Endothelial cell of umbilical vein (primary cell): ENCODE measurements at places on chromosomes 2 and 18.
A peak's percentile ranks its signal among the peaks of the same experiment; 100 is the strongest.

GRCh38 chr2:240814280-240814679 is 5.7 kb downstream of the KIF1A start:
- no peak for DNase-seq
- no peaks in the 10 kb centered on the region for H3K4me1 ChIP-seq
- H3K27ac ChIP-seq = no peak overlapping the region
- peaks cover 13% of the 10 kb centered on the region for H3K27me3 ChIP-seq

DNA sequence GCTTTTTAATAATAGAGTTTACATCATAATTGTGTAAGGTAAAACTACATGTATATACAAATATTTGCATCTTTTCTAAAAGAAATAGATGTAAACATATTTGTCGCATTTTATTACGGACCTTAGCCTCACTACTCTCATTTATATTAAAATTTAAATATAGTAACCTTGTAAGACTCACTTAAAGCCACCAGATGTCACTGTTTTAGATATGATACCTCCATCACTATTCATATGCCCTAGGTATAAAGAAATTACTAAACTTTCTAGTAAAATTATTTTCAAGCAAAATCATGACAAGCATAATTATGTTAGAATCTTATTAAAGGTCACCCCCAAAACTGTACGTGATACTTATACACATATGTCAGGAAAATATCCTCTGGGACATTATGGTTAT is 674.3 kb upstream of the REG3G start:
- H3K27me3 ChIP-seq = no peaks in the 10 kb centered on the region
- no peak overlapping the region for H3K4me3 ChIP-seq
- peak; percentile 2 for DNase-seq
- H3K4me1 ChIP-seq = no peaks in the 10 kb centered on the region

DNA sequence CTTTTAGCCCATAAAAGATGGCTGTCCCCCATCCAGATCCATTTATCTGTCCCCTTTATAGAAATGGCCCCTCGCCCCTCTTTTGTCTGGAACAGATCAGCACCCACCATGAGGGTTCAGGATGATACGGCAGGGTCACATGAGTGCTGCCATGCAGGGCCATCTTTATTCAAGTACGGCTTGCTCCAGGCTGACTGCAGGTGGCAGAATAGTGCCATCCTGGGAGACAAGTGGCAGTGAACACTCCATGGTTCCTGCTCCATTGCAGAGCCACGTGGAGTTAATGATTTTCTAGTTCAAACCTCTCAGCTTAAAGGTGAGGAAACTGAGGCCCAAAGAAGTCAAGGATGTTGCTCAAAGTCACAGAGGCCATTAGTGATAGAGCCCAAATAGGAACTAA is 180.6 kb downstream of the CLIP4 start:
- no peaks in the 10 kb centered on the region for H3K27me3 ChIP-seq
- no peaks in the 10 kb centered on the region for H3K36me3 ChIP-seq

GRCh38 chr2:166351319-166351718 is 24.4 kb downstream of the SCN9A start:
- DNase-seq = no peak
- H3K27me3 ChIP-seq = no peaks in the 10 kb centered on the region
- no peak overlapping the region for H3K4me3 ChIP-seq
- no peak overlapping the region for H3K27ac ChIP-seq
- H3K4me1 ChIP-seq = no peaks in the 10 kb centered on the region

GRCh38 chr2:80476535-80477117 is 172.1 kb upstream of the LRRTM1 start:
- no peaks in the 10 kb centered on the region for H3K27me3 ChIP-seq
- H3K27ac ChIP-seq = no peak overlapping the region
- H3K36me3 ChIP-seq = no peaks in the 10 kb centered on the region

DNA sequence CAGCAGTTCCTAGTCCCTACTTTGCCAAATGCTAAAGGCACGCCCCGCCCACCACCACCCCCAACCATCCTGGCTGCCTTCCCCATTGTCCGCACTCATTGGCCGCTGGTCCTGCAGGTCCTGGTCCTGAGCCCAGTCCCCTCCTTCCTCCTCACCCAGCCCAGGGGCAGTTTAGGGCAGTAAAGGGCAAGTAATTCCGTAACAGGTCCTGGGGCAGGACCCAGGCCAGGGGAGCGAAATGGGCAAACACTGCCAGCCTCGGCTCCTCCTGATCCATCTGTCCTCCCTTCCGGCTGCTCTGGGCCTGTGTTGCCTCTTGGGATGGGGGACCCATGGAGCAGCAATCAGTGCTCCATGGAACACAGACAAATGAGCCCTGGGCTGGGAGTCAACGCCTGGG is 6.1 kb downstream of the ADCY3 start:
- peaks cover under 1% of the 10 kb centered on the region for H3K4me1 ChIP-seq
- H3K27ac ChIP-seq = no peak overlapping the region
- H3K4me3 ChIP-seq = no peak overlapping the region
- no peak for DNase-seq

- H3K36me3 ChIP-seq = no peaks in the 10 kb centered on the region
- H3K4me3 ChIP-seq = no peak overlapping the region
- no peaks in the 10 kb centered on the region for H3K27me3 ChIP-seq
- no peaks in the 10 kb centered on the region for H3K4me1 ChIP-seq
- no peak for DNase-seq
- H3K27ac ChIP-seq = no peak overlapping the region
These were observed 65.3 kb downstream of the CXCR4 start for GRCh38 chr2:136052369-136053362.

GRCh38 chr2:60867848-60868247 is 13.5 kb upstream of the REL start:
- no peaks in the 10 kb centered on the region for H3K27me3 ChIP-seq
- H3K4me1 ChIP-seq = peaks cover 13% of the 10 kb centered on the region
- H3K4me3 ChIP-seq = no peak overlapping the region
- H3K27ac ChIP-seq = no peak overlapping the region
- H3K36me3 ChIP-seq = no peaks in the 10 kb centered on the region
- DNase-seq = no peak

DNA sequence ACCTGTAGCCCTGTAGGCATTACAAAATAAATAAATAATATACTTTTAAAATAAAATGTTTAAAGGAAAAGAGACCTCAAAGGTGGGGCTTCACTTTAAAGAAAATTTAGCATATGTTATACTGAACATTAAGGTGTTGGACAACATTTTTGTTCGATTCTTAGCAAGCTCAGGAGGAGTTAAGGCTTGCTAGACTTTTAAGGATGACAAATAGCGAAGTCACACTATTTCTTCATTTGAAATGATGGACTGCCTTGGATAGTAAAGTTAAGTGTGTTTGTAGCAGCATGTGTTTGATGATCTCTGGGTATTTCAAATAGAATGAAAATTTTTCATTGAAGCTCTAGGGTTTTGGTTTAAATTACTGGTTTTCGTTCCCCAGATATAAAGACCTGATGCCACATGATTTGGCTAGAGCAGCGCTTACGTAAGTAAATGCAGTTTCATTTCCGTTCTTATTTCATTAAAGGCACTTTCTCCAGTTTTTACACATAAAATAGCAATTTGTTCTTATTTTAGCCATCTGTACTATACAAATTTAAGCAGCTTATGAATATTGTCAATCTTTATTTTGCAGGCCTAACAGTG is 24.9 kb downstream of the HADHB start:
- no peaks in the 10 kb centered on the region for H3K27me3 ChIP-seq
- H3K27ac ChIP-seq = no peak overlapping the region
- H3K4me3 ChIP-seq = no peak overlapping the region
- no peaks in the 10 kb centered on the region for H3K36me3 ChIP-seq
- peaks cover 18% of the 10 kb centered on the region for H3K4me1 ChIP-seq

DNA sequence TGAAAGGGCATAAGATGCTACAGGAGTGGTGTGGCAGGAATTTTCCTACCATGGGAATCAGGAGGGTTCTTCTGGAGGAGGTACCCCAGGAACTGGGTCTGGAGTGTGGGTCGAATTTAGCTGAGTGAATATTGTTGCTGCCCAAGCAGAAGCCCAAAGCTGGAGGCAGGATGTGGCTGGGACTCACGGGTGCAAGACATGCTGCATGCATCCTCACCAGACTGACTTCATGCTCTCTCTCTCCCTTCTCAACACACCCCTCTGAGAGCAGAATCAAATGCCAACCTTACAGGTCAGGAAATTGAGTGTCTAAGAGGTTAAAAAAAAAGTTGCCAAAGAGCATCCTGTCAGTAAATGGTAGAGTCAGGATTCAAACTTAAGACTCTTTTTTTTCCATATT is 78.8 kb upstream of the TTC39C start:
- H3K36me3 ChIP-seq = no peaks in the 10 kb centered on the region
- no peaks in the 10 kb centered on the region for H3K27me3 ChIP-seq
- no peaks in the 10 kb centered on the region for H3K4me1 ChIP-seq
- no peak overlapping the region for H3K27ac ChIP-seq

DNA sequence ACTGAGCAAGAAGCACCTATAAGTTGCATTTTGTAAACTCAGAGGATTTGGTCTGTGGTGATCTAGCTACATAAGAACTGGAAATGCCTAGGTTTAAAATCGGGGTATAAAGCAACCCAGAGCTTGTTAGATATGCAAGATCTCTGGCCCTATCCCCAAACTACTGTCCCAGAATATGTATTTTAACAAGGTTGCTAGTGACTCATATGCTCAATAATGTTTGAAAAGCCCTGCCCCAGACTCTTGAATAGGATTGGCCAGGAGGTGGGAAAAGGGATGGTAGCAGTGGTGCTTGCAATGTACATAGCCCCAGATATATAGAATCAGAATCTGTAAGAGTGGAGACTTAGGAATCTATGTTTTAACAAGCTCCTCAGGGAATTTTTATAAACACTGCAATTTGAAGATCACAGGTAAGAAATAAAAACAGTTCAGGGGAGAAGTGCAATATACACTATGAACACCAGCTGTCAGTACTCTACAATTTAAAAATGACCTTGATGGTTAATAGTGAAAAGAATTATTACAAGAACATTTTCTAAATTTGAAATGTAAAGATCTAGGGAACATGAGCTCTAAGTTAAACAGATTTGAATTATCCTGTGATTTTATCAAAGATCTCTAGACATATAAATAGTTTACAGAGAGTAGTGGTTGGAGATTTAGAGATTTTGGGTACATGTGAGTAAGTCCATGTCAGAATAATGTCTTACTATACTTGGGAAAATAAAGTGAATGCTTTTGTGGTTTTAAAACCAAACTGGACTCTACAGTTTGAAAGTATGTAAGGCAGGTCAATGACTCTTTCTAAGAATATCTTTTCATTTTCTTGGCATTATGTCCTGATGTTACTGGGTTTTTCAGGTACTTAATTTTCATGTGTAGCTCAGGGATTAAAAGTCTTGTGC is 7.7 kb upstream of the MMADHC start:
- H3K4me3 ChIP-seq = no peak overlapping the region
- H3K27ac ChIP-seq = no peak overlapping the region
- H3K4me1 ChIP-seq = peaks cover 7% of the 10 kb centered on the region
- DNase-seq = peak; percentile 43

DNA sequence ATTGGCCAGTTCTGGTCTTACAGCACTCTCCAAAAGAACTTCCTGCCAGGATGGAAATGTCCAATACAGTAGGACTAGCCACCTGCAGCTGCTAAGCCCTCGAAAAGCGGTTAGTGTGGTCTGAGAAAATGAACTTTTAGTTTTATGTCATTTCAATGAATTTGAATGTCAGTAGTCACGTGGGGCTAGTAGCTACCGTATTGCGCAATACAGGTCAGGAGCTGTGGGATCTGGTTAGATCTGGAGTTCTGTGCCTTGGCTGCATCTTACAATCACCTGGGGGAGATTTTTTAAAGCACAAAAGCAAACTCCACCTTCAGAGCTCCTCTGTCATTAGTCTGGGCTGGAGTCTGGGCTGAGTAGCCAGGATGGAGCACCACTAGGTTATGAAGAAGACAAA is 35.9 kb downstream of the C1QL2 start:
- no peak for DNase-seq
- no peak overlapping the region for H3K4me3 ChIP-seq
- H3K27me3 ChIP-seq = no peaks in the 10 kb centered on the region
- H3K4me1 ChIP-seq = no peaks in the 10 kb centered on the region

GRCh38 chr2:121303531-121304263 is 18.7 kb upstream of the TFCP2L1 start:
- no peak for DNase-seq
- H3K4me1 ChIP-seq = no peaks in the 10 kb centered on the region
- H3K27me3 ChIP-seq = no peaks in the 10 kb centered on the region
- no peak overlapping the region for H3K27ac ChIP-seq

DNA sequence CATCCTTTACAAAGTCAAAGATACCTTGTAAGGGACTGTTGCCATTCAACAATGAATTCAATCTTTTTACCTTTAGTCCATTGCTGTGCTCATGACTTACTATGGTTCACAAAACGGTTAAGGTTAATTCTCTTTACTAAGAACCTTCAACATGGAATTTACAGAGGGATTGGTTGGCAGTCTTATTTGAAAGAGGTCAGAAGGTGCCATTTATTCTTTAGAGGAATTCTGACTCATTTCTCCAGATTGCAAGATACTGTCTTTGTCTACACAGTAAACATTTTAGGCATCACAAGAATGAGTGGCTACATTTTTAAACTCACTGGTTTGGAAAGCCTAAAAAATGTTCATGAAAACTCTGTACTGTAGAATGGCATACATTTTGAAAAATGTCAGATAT is 17.4 kb downstream of the KCNH7 start:
- H3K27me3 ChIP-seq = no peaks in the 10 kb centered on the region
- no peaks in the 10 kb centered on the region for H3K4me1 ChIP-seq
- H3K36me3 ChIP-seq = no peaks in the 10 kb centered on the region
- no peak for DNase-seq
- H3K27ac ChIP-seq = no peak overlapping the region

GRCh38 chr2:207408086-207408794 is 121.5 kb upstream of the CREB1 start:
- H3K4me1 ChIP-seq = no peaks in the 10 kb centered on the region
- no peak overlapping the region for H3K4me3 ChIP-seq

DNA sequence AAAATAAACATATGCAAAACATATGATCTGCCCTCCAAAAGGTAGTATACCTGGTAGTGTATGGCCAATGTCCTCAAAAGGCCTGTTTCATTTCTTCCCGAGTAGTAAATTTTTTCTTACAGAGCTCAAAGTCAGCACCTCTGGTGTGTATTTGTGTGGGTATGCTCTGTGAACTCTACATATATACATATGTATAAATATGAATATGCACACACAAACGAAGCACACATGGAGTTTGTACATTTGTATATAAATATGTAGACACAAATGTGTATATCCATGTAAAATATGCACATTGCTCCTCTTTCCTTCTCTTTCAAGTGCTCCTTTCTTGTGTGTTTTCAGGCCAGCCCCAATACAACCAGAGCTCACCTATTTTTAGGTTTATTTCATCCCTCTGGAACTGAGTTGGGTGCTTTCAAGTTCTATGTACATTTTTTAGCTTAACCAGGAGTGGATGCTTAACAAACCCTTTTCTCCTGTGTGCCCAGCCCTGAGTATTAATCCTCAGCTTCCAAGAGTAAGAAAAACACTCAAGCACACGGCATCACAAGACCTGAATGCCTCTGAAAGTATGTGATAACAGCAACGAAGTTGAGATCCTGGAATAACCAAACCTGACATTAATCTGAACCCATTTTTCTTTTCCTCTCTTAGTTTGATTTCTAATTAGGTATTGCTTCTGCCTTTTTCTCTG is 12.2 kb upstream of the GALNT5 start:
- H3K27me3 ChIP-seq = no peaks in the 10 kb centered on the region
- DNase-seq = no peak
- no peaks in the 10 kb centered on the region for H3K36me3 ChIP-seq
- no peak overlapping the region for H3K27ac ChIP-seq
- H3K4me1 ChIP-seq = no peaks in the 10 kb centered on the region
- H3K4me3 ChIP-seq = no peak overlapping the region

- no peaks in the 10 kb centered on the region for H3K27me3 ChIP-seq
- no peak for DNase-seq
- H3K4me1 ChIP-seq = peaks cover 2% of the 10 kb centered on the region
- H3K36me3 ChIP-seq = no peaks in the 10 kb centered on the region
These were observed 93.6 kb downstream of the MAP2 start for GRCh38 chr2:209517436-209517835.
